ENCODE measurements at places on chromosomes 12 and 14. TPM values are rescaled to one million over a fixed set of nuclear protein-coding genes. Genes with fewer than 3 reads are reported as not detected.

- ATAC-seq: no peak
Measured at GRCh38 chr14:103225062-103225461, 101.8 kb downstream of the TNFAIP2 start.

DNA sequence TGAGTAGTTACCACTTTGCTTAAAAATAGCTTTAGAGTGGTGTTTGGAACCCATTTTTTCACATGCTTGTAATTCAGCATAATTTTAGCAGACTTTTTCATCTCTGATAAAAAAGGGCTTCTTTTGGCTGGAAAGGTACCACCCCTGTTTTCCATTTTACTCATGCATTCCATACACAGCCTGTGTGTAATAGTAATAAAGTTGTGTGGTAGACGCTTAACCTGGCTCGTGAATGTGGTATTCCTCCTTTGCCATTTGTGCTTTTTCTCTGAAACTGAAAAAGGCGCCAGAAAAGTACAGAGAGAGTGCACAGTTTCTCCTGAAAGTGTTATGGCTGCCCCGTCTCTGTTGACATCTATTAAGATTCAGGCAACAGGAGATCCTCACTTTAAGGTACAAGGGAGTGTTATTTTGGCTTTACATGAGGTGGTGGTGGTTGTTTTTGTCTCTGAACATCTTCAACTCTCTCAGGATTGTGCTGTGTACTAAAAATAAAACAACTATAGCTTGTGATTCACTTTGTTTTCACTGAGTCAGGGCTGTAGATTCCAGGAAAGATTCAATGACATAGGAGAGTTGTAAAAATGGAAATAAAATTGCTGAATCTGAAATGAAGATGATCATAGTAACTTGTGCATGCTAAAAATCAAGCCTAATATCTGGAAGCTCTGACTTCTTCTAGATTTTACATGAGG lies 45.6 kb upstream of the MIS18BP1 start:
- ATAC-seq: peak; percentile 88

DNA sequence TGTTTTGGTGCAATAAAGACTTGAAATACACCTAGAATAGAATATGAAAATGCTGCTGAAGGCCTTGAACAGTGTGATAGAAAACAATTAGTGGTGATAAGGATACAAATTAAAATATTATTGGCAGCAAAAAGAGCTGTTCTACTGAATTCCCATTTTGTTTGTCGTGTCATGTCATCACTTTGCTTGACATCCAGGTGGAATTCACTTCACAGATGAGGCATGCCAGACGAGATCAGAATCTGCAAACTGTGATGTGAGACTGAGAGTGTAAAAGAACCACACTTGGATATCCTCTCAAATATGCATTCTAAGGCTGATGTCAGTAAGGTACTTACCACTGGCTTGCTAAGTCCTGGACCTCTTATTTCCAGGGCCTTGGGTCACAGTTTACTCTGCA lies 635.1 kb upstream of the STXBP6 start:
- no peak for ATAC-seq

DNA sequence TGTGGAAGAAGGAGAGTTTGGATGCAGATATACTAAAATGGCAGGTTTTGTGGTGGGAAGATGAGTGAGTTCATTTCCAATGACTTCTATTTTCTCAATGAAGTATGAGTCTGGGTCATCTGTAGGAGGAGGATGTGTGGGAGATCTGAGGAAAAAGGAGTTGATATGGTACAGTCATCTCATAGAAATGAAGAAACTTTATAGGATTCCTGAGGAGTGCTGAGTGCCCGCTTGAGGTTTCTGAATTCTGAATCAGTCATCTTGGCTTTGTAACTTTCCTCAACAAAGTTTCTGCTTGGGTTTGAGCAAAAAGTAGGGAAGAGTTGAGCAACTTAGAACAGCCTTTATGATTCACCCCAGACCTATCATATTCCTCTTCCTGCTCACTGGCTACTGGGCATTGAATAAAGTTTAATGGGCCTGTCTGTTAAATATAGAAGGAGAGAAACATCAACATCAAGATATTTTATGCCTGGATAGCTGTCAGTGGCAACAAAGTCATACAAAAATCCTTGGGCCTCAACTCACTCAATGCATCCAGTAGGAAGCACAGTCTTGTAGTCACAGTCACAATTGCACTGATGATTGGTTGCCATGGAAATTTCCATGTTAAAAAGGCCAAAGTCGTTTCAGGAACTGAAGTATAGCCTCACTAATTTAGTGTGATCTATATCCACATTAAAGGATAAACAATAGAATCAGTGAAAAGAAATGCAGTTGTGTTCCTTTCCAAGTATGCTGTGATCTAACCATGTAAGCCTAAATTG lies 284.7 kb downstream of the DUSP6 start:
- ATAC-seq: peak; percentile 41

DNA sequence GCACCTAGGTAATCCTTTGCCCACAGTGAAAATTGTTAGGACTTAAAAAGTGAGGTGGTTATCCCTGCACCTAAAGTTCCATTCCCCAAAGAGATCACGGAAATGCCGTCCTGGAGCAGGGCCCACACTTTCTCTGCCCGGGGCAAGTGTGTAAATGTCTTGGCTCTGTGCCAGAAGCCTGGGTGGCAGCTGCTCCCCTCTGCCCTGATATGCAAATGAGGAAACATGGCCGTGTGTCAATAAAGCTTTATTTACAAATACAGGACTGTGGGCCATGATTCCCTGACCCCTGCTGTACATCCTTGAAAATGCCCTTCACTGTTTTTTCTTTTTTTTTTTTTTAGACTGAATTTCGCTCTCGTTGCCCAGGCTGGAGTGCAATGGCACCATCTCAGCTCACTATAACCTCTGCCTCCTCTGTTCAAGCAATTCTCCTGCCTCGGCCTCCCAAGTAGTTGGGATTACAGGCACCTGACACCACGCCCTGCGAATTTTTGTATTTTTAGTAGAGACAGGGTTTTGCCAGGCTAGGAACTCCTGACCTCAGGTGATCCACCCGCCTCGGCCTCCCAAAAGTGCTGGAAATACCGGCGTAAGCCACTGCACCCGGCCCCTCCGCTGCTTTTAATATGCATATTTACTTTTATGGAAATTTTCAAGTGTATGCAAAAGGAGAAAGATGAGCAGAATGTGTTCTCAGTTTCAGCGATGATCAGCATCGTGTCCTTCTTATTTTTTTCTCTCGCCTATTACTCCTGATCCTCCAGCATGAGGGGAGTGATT lies 75.5 kb downstream of the GALNT9 start:
- ATAC-seq: no peak

GRCh38 chr12:66688846-66689439 lies 10.1 kb upstream of the GRIP1 start:
- ATAC-seq: peak; percentile 42

GRCh38 chr14:73751157-73751691 lies 37.0 kb upstream of the PNMA1 start:
- ATAC-seq: no peak

- ATAC-seq: no peak
Measured at GRCh38 chr12:10223208-10223607, 10.5 kb downstream of the GABARAPL1 start.

DNA sequence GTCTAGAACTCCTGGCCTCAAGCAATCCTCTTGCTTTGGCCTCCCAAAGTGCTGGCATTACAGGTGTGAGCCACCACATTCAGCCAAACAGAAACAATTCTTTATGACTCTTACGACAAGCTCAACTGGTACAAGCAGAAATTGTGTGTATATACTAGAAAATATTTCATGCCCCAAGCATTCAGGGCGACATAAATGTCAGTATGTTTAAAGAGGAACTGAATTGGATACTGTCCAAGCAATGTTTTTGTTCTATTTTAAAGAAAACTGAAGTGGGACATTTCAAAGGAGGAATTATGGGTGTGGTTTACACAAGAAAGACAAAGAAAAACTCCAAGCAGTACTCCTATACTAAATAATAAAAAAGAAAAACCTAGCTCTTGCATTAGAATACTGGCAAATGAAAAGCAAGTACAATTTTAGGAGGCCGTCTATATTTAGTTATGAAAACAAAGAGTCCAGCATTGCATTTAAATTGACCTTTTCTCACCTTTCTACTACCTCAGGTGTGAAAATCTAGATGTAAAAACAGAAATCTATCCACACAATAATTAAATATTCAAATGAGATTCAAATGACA lies 48.9 kb downstream of the PPP1R12A start:
- no peak for ATAC-seq

GLT1D1 gene
- not detected for total RNA-seq

FAM181A gene
- not detected for total RNA-seq

ZNF891 gene
- 1.4 TPM for total RNA-seq

PLEKHD1 gene
- 0.11 TPM for total RNA-seq
